ENCODE measurements at places on chromosomes 1 and 21. TPM values are rescaled to one million over a fixed set of nuclear protein-coding genes. Genes with fewer than 3 reads are reported as not detected.

Gene KCNA3
- total RNA-seq = 0.16 TPM

Gene SPRR4
- not detected for total RNA-seq

Gene ZNF678
- 4.1 TPM for total RNA-seq

Gene S100A7
- total RNA-seq = not detected

Gene CDC42BPA
- total RNA-seq = 42.1 TPM

Gene CD48
- total RNA-seq = under 0.01 TPM

Gene SCNM1
- 21.8 TPM for total RNA-seq

Gene RABGGTB
- 50.3 TPM for total RNA-seq

Gene C8B
- total RNA-seq = not detected

Gene TRIM46
- total RNA-seq = 3.5 TPM

Gene ERVH48-1
- not detected for total RNA-seq

Gene ANKRD65
- total RNA-seq = 1.9 TPM
